H9 (cell line): ENCODE measurements at places on chromosomes 1 and 21. TPM values are rescaled to one million over a fixed set of nuclear protein-coding genes. Genes with fewer than 3 reads are reported as not detected.
A peak's percentile ranks its signal among the peaks of the same experiment; 100 is the strongest.

- no peak for DNase-seq
Measured at GRCh38 chr1:67818725-67819301, 14.5 kb downstream of the GNG12 start.

- no peak for DNase-seq
Measured at GRCh38 chr1:176315519-176316220, 108.6 kb upstream of the COP1 start.

Gene C21orf91
- 46.0 and 49.2 TPM in 2 replicates for total RNA-seq

- DNase-seq, result no peak
Measured at GRCh38 chr1:22253012-22253790, 110.3 kb upstream of the WNT4 start.

GRCh38 chr21:31132574-31133242 is 94.4 kb upstream of the KRTAP19-8 start:
- no peak for DNase-seq

- DNase-seq, result peak; percentile 95
Measured at GRCh38 chr1:153494976-153495535, 34.6 kb upstream of the S100A7 start.

DNA sequence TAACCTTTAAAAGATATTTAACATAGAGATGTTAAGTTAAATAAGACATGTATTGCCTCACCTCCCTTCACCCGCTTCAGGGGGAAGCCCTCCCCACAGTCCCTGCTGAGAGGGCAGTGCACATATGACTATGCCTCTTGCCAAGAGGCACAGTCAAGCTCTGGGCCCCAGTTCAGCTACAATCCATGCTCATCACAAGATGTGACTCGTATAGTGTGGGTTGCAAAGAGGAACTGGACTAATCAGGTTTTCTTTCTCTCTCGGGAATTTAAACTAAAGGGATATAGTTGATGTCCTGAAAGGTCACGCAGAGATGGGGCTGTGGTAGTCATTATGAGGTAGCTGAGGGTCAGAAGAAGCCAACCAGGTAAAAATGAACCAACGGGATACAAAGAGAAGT is 35.6 kb downstream of the LYST start:
- no peak for DNase-seq

Gene TSSK3
- total RNA-seq, result 1.6 and 2.1 TPM in 2 replicates

Gene HSD3B1
- not detected in 2 replicates for total RNA-seq

DNA sequence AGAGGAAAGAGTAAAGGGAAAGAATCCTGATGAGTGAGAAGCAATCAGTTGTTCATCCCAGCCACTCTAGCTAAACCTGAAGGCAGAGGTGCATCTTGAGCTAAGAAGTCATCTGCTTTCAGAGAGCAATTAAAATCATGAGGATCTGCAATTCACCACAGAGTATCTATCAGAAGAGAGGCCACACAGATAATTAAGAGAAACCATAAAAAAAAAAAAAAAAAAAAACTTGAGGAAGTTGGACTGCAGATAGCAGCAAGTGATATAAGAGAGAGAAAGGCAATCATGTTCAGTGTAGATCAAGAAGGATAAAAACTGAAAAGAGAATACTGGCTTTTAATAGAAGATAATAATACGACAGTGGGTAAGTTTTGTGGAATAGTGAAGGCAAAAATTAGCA is 17.7 kb downstream of the FOXJ3 start:
- no peak for DNase-seq

DNA sequence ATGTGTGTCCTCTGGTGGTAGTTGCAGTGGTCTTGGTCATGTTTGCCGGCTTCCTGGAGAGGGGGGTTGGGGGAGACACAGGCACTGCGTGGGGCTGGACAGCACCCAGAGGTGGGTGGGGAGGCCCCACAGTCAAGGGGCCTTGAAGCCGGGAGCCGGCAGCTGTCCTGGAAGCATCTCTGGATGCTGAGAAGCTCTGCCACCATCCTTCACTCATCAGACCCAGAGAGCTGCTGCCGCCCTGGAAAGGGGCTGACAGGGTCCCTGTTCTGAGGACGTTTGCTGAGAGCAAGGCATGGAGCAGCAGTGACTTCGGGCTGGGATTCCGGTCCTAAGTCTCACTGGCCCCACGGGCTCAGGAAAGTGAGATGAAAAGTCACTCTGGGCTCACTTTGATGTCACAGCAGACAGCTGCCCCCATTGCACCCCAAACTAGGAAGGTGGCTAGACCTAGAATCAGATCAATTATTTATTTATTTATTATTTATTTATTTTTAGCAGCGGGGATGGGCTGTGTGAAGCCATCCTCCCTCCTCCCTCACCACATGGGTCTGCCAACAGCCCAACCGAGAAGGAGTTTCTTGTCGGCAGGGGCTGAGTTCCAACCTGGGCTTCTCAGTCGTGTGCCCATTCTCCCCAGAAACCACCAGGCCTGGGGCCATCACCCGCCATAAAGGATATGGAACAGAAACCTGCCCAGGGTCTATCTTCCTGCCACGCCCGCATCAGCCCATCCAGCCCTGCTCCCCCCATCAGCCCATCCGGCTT is 547.4 kb downstream of the PTPRU start:
- no peak for DNase-seq

DNA sequence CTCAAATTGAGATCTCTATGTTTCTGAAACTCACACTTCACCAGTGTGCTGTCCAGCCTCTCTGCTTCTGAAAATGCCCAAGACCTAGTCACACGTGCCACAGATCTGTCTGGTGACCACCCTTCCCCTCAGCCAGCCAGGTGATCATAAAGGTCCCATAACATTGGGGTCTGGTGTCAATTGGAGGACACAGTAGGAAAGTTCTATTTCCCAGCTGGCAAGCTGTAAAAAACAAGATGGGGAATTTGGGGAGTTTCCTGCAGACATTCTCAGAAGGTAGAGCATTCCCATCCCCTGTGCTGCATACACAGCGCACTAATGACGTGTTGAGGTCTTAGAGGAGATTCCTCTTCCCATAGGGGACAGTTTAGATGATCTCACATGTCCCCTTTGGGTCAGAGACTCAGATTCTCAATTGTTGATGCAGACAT is 50.1 kb downstream of the RPS6KA1 start:
- DNase-seq, result no peak

DNA sequence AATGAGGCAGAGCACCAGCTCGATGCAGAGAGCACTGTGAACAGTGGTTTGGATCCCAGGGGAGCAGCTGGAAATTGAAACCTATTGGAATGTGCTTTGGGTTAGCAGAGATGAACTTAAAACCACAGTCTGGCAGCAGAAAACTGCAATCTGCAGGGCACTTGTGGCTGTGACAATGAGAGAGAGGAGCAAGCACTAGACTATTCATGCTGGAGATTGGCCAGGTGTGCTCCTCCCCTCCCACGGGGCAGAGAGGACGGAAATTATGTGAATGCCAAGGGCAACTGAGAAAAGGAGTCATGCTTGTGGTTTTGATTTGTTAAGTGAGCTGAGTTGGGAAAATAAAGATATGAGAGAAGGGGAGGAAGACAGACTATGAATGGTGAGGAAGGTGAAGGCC is 38.1 kb downstream of the HSD3B2 start:
- DNase-seq, result no peak

Gene ACTN2
- total RNA-seq, result 0.92 and 2.3 TPM in 2 replicates

- DNase-seq, result peak; percentile 89
Measured at GRCh38 chr1:205456868-205457745, 1.3 kb upstream of the BLACAT1 start.

DNA sequence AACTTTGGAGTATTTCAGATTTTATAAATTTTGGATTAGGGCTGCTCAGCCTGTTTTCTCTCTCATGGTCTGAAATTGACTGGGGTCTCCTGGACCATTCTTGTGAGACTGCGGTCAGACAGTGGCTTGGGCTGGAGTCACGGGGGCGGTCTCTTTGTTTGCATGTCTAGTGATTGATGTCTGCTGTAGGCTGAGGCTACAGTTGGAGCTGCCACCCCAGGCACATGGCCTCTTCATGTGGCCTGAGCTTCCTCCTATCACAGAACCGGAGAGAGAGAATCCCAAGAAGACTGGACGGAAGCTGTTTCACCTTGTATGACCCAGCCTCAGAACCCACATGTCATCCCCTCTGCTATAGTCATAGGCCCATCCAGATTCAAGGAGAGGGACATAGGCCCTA is 96.1 kb downstream of the NID1 start:
- DNase-seq, result no peak

DNA sequence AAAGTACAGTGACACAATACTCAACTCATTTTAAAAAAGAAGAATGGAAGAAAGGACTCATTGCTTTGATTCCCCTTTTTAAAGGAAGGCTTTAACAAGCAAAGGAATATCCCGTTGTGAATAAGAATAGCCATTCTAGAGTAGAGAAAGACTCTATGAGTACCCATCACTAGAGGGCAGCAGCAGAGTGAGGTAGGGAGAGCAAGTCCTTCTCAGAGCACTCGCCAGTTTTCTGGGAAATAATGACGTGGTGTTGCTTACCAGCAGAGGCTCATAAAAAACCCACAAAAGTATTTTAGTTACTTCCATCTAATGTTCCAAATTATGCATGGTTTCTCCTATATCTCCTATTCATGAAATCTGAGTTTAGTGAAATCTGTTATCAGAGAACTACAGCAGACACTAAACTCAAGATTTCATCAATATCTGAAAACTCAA is 74.6 kb downstream of the USP24 start:
- DNase-seq, result peak; percentile 57

Gene TACSTD2
- total RNA-seq, result 1.2 and 1.5 TPM in 2 replicates

DNA sequence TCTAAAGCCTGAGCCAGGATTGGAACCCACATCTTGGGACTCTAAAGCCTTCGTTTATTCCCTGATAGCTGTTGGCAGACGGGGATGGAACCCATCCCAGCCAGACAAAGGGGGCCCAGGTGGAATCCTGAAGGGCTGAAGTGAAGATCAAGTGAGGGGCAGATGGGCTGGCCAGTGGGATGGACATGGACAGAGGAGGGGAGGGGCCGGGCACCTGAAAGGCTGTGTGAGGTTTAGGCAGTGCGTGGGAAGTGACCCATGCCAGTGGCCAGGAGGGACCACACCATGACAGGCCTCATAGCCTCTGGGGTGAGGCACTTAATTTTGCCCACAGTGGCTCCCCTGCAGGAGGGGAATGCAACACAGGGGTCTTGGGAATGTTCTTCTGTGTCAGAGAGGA is 44.6 kb upstream of the DMRTB1 start:
- no peak for DNase-seq

DNA sequence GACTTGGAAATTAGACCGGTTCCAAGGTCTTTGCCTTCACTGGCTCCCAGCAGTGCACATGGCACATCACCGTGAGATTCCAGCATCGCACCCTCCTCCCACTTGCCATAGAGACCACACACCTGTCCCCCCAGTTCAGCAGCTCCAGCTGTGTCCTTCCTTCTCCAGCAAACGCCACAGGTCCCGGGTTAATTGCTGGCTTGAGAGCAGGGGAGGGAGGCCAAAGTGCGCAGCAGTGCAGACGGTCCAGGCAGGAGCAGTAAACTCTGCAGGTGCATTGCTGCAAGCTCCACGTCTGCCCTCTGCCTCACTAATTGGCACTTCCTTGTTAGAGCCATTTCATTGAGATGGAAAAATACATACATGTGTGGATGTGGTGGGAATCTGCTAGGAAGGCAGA is 65.3 kb downstream of the KLHDC7A start:
- DNase-seq, result no peak

GRCh38 chr1:12168451-12169160 is 1.8 kb downstream of the TNFRSF1B start:
- no peak for DNase-seq

GRCh38 chr1:62040973-62041372 is 153.7 kb upstream of the L1TD1 start:
- no peak for DNase-seq

GRCh38 chr1:70003211-70003908 is 202.0 kb downstream of the LRRC40 start:
- DNase-seq, result no peak

Gene ARTN
- total RNA-seq, result 10.6 and 11.6 TPM in 2 replicates

- DNase-seq, result no peak
Measured at GRCh38 chr21:35991131-35991530, 69.2 kb downstream of the SETD4 start.

GRCh38 chr1:116408803-116409720 is 36.0 kb downstream of the ATP1A1 start:
- no peak for DNase-seq

- no peak for DNase-seq
Measured at GRCh38 chr21:15309022-15309590, 244.3 kb upstream of the NRIP1 start.
